NCI-H2171 (cell line): ENCODE measurements at places on chromosomes 6 and 20.

GRCh38 chr20:33901132-33901523 is 90.0 kb downstream of the CHMP4B start:
- DNase-seq: no peak

DNA sequence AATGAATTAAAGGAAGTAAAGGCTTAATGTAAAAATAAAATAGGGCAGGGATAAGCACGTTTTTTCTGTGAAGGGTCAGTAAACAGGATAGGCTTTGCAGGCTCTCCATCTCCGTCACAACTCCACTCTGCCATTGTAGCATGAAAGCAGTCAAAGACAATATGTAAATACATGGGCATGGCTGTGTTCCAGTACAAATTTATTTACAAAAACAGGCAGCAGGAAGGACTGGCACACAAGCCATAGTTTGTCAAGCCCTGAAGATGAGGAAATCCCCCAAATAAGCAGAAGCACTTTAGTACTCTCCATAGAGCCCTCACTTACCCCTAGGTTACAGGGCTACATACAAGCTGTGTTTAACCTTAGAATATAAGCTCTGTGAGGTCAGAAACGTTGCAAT is 8.9 kb upstream of the FBXO9 start:
- DNase-seq: no peak

DNA sequence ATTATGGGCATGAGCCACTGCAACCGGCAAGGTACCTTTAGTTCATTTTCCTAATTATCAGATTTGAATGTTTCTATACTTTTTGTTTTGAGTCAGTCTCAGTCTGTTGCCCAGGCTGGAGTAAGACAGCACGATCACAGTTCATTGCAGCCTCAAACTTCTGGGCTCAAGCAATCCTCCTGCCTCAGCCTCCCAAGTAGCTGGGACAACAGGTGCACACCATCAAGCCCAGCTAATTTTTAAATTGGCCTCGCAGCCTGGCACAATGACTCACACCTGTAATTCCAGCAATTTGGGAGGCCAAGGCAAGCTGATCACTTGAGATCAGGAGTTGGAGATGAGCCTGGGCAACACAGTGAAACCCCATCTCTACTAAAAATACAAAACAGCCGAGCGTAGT is 24.4 kb downstream of the STAU1 start:
- DNase-seq: no peak

- DNase-seq: no peak
These were observed 72.2 kb downstream of the RWDD2A start for GRCh38 chr6:83265384-83265783.

DNA sequence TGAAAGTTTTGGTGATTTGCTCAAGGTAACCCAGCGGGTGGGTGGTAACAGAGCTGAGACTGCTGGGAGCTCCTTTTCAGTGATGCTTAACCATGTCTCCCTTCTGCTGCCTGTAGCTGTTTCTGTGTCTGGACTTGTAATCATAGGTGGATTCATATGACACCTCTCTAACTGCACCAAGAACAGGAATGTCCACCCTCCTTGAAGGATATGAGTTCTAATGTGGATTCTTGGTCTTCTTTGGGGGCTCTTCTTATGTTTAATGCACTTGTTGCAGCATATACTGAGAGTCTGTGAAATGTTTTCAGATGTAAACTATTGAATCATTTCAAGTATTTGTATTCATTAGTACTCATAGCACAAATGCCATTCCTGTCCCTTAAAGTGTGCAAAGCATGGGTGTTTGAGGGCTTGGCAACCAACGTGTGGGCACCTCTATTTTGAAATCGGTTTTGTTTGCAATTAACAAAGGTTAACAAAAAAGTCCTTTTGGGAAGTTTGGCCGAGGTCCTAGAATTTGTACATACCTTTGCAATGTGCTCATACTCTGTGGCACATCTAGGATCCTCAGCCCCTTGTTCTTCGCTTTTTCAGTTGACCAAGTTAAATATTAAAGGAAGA is 138.0 kb downstream of the SOX4 start:
- no peak for DNase-seq

- peak; percentile 12 for DNase-seq
These were observed 3.3 kb downstream of the CAPN11 start for GRCh38 chr6:44161997-44162338.

DNA sequence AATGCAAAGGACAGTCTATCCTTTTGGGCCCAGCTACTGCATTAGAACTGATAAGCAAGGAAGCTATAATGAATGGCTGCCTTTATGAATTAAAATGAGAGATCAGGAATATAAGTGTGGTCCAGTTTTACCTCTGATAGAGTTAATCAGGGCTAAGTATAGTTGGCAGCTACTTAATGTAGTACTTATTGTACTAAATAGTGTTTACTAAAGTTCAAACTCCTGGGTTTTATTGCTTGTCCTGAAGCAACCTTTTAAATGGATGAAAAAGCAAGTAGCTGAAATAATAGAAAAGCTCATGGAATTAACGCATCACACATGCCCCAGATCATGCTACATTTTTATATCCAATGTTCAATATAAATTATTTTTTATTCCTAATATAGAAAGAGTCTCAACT is 5.3 kb downstream of the TRMT11 start:
- no peak for DNase-seq

- no peak for DNase-seq
These were observed 39.5 kb downstream of the TGM3 start for GRCh38 chr20:2335096-2335870.
